ENCODE measurements at places on chromosomes 5 and 9. TPM values are rescaled to one million over a fixed set of nuclear protein-coding genes. Genes with fewer than 3 reads are reported as not detected.
A peak's percentile ranks its signal among the peaks of the same experiment; 100 is the strongest.

GRCh38 chr5:141121563-141121962 is at the start of gene PCDHB4:
TSS of gene PCDHB4 (plus strand) at chr5:141121818. CDS start at chr5:141121999, 181 bp downstream.
- no peaks in the 10 kb centered on the region for H3K36me3 ChIP-seq
- no peak for DNase-seq
- H3K27me3 ChIP-seq, result no peaks in the 10 kb centered on the region
- no peak within 1 kb of the TSS for H3K27ac ChIP-seq
- peak within 1 kb of the TSS; percentile 26 for H3K4me3 ChIP-seq

- H3K27me3 ChIP-seq, result no peaks in the 10 kb centered on the region
- peaks cover 9% of the 10 kb centered on the region for H3K4me1 ChIP-seq
- H3K4me3 ChIP-seq, result peak overlapping the region; percentile 82
- no peak for DNase-seq
Observed at GRCh38 chr5:69415584-69415958, 655 bp downstream of the MARVELD2 start.

DNA sequence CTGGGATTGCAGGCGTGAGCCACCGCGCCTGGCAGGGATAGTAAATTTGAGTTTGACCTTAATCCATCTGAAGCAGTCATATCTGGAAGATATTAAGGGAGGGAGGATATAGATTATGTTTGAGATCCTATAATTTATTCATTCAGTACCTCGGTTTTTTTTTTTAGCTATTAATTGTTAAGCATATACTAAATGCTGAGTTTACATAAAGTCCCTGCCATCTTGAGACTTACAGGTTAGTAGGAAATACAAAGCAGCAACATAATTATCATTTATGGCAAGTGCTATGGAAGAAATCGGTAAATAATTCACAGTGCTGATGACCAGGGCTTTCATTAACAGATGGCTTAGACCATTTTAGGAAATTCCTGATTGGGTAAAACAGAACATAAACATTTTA is 66.5 kb upstream of the FCHO2 start:
- DNase-seq, result no peak
- H3K27ac ChIP-seq, result no peak overlapping the region
- H3K4me3 ChIP-seq, result no peak overlapping the region
- no peaks in the 10 kb centered on the region for H3K27me3 ChIP-seq

Gene PCDHA4
- 2.0 TPM for total RNA-seq

Gene ZBTB6
- 5.9 TPM for total RNA-seq

Measured in vagina (tissue), 2 donors.